Body of pancreas (tissue), 4 donors: ENCODE measurements at places on chromosomes 13 and 19. TPM values are rescaled to one million over a fixed set of nuclear protein-coding genes. Genes with fewer than 3 reads are reported as not detected.

Gene LILRA6
- total RNA-seq: not detected

Gene C19orf33
- total RNA-seq: 2.6 TPM

Gene ZNF530
- 2.6 TPM for total RNA-seq

Gene CCDC124
- total RNA-seq: 84.0 TPM

Gene FLT3LG
- total RNA-seq: 0.52 TPM

Gene ZNF578
- not detected for total RNA-seq

Gene OSCAR
- total RNA-seq: not detected

GRCh38 chr13:101149735-101150384, 266.4 kb downstream of the NALCN start:
- no peak for DNase-seq
- no peaks in the 10 kb centered on the region for H3K36me3 ChIP-seq
- H3K27me3 ChIP-seq: no peaks in the 10 kb centered on the region
- H3K4me1 ChIP-seq: no peaks in the 10 kb centered on the region
- no peak overlapping the region for H3K27ac ChIP-seq

DNA sequence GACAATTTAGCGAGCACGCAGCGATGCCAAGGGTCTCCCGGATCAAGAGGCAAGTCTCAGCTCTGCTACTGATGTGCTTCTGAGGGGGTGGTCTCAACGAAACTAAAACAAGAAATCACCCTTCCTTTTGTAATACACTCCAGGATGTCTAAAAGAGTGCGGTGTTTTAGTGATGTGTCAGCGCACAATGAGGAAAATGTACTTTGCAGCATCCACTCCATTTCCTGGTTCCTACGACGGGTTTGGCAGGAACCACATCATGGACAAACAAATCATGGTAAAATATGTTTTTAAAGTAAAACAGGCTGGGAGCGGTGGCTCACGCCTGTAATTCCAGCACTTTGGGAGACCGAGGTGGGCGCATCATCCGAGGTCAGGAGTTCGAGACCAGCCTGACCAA, 154.0 kb upstream of the TSC22D1 start:
- no peaks in the 10 kb centered on the region for H3K36me3 ChIP-seq
- no peak overlapping the region for H3K27ac ChIP-seq
- no peaks in the 10 kb centered on the region for H3K27me3 ChIP-seq
- no peak for DNase-seq
- no peak overlapping the region for H3K4me3 ChIP-seq
- peaks cover 7% of the 10 kb centered on the region for H3K4me1 ChIP-seq

DNA sequence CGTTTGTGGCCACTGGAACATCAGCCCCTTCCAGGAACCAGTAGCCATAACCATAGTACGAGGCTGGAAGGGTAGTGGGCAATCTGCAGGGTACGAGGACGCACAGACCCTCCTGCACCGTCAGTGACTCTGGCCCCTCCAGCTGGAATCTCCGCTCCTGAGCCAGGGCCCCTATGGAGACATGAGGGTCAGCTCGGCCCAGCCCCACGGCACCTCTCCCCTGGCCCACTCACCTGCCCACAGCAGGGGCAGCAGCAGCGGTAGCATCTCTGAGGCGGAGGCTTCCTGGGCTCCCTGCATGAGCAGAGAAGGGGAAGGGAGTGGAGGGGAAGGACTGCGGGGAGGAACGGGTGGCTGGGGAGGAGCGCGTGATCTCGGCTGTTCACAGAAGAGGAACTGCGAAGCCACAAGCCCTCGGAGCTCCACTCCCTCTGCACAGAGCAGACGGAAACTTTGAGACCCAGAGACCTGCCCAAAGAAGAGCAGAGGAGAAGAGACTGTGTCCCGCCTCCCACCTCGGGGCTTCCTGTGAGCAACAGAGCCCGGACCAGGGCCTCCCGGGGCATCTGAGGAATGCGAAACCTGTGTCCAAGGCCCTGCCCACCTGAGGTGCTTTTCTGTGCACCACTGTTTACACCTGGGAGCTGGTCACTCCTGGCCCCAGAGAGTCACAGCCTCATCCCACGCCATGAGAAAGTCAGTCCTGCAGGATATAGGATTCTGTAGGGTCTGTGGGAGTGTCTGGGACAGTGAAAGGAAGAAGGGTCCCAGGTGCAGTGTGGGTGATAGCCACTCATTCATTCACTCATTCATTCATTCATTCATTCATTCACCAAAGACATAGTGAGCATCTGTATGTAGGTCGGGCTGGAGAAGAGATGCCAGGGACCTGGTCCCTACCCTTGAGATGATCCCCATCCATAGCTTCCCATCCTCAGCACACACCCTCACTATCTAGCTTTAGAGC, at the start of gene SIGLEC6:
TSS of gene SIGLEC6 (minus strand) at position 322 of the 967 bp plus-strand sequence. CDS start at position 300, 22 bp downstream.
- H3K4me1 ChIP-seq: no peaks in the 10 kb centered on the region
- no peaks in the 10 kb centered on the region for H3K36me3 ChIP-seq
- H3K27ac ChIP-seq: no peak within 1 kb of the TSS
- no peak for DNase-seq

GRCh38 chr13:48818495-48819356, 157.0 kb upstream of the FNDC3A start:
- H3K27ac ChIP-seq: no peak overlapping the region
- DNase-seq: no peak
- no peaks in the 10 kb centered on the region for H3K36me3 ChIP-seq
- no peaks in the 10 kb centered on the region for H3K27me3 ChIP-seq

DNA sequence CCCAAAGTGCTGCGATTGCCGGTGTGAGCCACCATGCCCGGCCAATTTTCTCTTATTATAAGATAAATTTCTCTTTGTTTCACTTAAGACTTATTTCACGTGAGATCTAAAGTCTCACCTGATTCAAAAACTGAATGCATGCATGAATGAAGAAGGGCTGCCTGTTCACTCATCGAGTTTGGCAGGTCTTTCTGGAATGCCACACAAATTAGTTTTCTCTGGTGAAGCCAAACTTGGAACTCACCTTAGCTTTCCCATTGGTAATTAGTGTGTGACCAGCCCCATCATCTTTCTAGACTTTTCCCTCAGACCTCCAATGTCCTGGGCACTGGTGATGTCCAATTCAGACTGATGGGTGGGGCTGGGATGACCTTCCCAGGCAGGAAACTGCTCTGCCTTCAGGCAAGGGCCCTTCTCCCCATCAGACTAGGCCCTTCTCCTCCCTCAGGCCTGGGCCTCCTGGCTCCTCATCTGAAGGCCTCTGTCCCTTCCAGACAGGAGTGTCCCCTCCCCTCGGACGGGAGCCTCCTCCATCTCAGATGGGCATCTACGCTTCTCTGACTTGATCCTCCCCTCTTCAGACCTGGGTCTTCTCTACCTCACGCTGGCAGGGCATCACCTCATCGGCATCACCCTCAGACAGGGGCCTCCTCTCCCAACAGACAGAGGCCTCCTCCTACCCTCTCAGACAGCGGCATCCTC, 14.4 kb downstream of the C3 start:
- H3K4me1 ChIP-seq: peaks cover 5% of the 10 kb centered on the region
- no peaks in the 10 kb centered on the region for H3K27me3 ChIP-seq
- DNase-seq: no peak
- H3K27ac ChIP-seq: no peak overlapping the region
- peaks cover 9% of the 10 kb centered on the region for H3K36me3 ChIP-seq
- no peak overlapping the region for H3K4me3 ChIP-seq

DNA sequence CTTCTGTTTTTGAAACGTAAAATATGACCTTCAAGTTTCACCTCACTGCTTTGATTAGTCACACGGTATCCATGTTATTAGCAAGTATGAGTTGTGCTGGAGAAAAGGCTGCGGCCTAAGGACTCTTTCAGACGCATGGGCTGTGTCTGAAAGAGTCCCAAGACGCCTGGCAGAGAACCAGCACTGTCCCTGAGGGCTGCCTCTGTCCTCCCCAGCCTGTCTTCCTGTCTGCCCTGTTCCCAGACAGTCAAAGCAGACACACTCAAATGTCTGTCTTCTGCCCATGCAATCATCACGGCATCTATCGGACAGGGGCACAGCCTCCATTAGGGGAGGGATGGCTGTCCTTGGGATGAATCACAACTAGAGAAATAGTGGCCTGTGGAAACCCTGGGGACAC, 65.5 kb downstream of the DPY19L3 start:
- no peaks in the 10 kb centered on the region for H3K4me1 ChIP-seq
- H3K27me3 ChIP-seq: no peaks in the 10 kb centered on the region
- H3K36me3 ChIP-seq: no peaks in the 10 kb centered on the region
- no peak overlapping the region for H3K4me3 ChIP-seq

DNA sequence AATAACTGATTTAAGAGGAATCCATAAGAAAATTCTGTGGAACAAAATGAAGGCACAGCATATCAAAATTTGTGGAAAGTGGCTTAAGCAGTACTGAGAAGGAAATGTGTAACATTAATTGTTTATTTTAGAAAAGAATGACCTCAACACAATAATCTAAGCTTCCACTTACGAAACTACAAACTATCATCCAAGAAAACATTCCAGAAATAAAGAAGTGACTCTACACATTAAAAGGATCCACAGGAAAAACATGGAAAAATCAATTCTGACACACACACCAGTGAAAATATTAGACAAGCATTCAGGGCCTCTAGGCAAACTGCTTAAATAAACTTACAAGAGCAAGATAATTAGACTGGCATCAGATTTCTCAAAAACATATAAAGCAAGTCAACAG, 14.0 kb downstream of the EXOSC8 start:
- no peaks in the 10 kb centered on the region for H3K27me3 ChIP-seq
- no peaks in the 10 kb centered on the region for H3K4me1 ChIP-seq
- H3K4me3 ChIP-seq: no peak overlapping the region
- peaks cover 29% of the 10 kb centered on the region for H3K36me3 ChIP-seq
- H3K27ac ChIP-seq: no peak overlapping the region

DNA sequence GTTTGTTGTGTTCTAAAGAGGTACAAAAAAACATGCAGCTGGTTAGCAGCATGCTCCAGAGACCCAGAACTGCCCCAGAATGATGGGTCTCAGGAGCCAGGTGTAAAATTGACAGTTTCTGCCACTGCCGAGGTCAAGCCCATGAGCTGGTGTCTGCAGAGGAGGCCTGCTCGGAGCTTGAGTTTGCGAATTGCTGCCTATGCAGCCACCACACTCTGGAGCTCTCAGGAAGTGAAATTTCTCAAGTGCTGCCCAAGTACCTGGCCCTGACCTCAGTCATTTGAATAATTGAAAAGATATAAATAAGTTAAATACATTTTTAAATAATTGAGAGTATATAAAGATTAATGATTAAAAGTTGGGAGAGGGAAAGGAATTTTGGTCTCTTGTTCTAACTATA, 66.4 kb downstream of the ZAR1L start:
- H3K4me1 ChIP-seq: peaks cover 12% of the 10 kb centered on the region
- no peak overlapping the region for H3K4me3 ChIP-seq
- no peaks in the 10 kb centered on the region for H3K27me3 ChIP-seq
- DNase-seq: no peak

GRCh38 chr19:42465827-42466280, 23.1 kb upstream of the CXCL17 start:
- H3K36me3 ChIP-seq: no peaks in the 10 kb centered on the region
- no peak for DNase-seq
- H3K4me1 ChIP-seq: no peaks in the 10 kb centered on the region
- H3K4me3 ChIP-seq: no peak overlapping the region
- no peak overlapping the region for H3K27ac ChIP-seq
